ENCODE measurements at places on chromosomes 4 and X. TPM values are rescaled to one million over a fixed set of nuclear protein-coding genes. Genes with fewer than 3 reads are reported as not detected.

DNA sequence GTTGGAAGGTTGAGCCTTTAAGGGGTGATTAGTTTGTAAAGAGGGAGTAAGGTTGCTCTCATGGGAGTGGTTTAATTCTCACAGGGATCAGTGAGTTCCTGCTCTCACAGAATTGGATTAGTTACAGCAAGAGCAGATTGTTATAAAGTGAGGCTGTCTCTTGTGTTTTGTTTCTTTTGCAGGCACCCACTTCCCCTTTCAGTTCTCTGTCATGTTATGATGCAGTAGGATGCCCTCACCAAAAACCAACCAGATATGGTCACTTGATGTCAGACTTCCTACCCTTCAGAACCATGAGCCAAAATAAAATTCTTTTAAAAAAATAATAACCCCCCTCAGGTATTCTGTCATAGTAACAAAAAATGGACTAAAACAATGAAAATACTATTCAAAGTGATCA is 19.9 kb upstream of the IGSF1 start:
- no peaks in the 10 kb centered on the region for H3K27me3 ChIP-seq
- no peak for DNase-seq
- no peak overlapping the region for H3K4me3 ChIP-seq
- no peaks in the 10 kb centered on the region for H3K4me1 ChIP-seq
- H3K36me3 ChIP-seq = no peaks in the 10 kb centered on the region

The MAGEA4 gene
- total RNA-seq = not detected

- H3K4me1 ChIP-seq = no peaks in the 10 kb centered on the region
- H3K27me3 ChIP-seq = no peaks in the 10 kb centered on the region
- no peaks in the 10 kb centered on the region for H3K36me3 ChIP-seq
- H3K27ac ChIP-seq = no peak overlapping the region
- DNase-seq = no peak
Observed at GRCh38 chr4:40458109-40458508, 123.0 kb downstream of the CHRNA9 start.

DNA sequence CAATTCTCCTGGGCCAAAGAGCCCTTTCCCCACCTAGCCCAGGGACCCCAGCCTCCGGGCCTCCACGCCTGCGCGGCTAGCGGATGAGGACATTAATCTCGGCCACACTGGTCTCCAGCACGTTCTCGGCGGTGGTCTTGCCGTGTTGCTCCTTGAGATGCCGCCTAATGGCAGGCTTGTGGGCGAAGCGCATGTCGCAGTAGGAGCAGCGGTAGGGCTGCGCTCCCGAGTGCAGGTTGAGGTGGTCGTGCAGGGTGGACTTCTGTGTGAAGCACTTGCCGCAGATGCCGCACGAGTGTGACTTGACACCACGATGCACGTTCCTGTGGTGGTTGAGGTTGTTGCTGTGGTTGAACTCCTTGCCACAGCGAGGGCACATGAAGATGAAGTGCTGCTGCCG is 72.1 kb downstream of the UBE2K start:
- H3K27me3 ChIP-seq = no peaks in the 10 kb centered on the region
- H3K4me3 ChIP-seq = no peak overlapping the region
- no peaks in the 10 kb centered on the region for H3K36me3 ChIP-seq
- no peak overlapping the region for H3K27ac ChIP-seq

DNA sequence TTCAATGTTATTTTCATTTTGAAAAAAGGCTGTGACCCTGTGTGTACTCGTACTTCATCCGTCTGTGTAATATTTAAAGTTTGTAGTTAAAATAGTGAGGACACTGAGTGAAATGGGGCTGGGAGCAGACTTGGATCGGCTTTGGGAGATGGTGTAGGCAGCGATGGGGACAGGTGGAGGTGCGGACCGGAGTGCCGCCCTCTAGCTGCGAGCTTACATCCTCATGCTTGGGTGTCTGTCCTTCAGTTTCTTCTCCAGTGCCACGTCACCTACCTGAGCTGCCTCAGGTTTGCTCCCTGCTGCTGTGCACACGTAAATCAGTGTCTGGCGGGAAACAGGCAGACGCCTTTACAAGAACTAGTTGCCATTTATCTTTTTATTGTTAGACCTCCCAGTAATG is 146.1 kb downstream of the GPR143 start:
- H3K4me3 ChIP-seq = no peak overlapping the region
- no peak overlapping the region for H3K27ac ChIP-seq
- no peaks in the 10 kb centered on the region for H3K36me3 ChIP-seq

DNA sequence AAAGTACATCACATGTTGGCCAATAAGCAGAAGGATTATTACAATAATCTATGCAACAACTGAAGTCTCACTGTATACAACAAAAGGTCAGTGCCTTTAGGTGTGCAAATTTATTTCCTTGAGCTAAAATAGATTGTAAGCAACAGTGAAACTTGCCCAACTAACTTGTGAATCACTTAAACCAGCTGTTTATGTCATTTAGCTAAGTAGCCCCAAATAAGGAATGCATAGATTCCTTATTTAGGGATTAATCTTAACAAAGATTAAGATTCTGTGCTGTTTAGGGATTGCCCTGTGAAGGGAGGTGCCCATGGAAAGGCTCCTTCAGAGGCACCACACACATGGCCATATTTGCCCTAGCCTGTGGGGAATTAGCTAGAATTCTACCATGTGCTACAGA is 168.6 kb downstream of the MAML3 start:
- no peaks in the 10 kb centered on the region for H3K36me3 ChIP-seq
- H3K4me1 ChIP-seq = peaks cover 25% of the 10 kb centered on the region
- H3K4me3 ChIP-seq = no peak overlapping the region
- H3K27ac ChIP-seq = no peak overlapping the region
- no peaks in the 10 kb centered on the region for H3K27me3 ChIP-seq

GRCh38 chrX:49193542-49193964 is 6.4 kb downstream of the SYP start:
- H3K36me3 ChIP-seq = no peaks in the 10 kb centered on the region
- no peak for DNase-seq
- no peaks in the 10 kb centered on the region for H3K27me3 ChIP-seq
- no peak overlapping the region for H3K4me3 ChIP-seq

The ALAS2 gene
- total RNA-seq = not detected

The IL21 gene
- total RNA-seq = not detected

GRCh38 chr4:53477636-53478035 is 100.2 kb downstream of the FIP1L1 start:
- no peaks in the 10 kb centered on the region for H3K27me3 ChIP-seq
- H3K36me3 ChIP-seq = no peaks in the 10 kb centered on the region
- H3K4me1 ChIP-seq = peaks cover 34% of the 10 kb centered on the region
- no peak for DNase-seq
- H3K4me3 ChIP-seq = no peak overlapping the region

GRCh38 chr4:48578132-48578968 is 88.3 kb downstream of the ZAR1 start:
- H3K36me3 ChIP-seq = peaks cover 11% of the 10 kb centered on the region
- no peak overlapping the region for H3K27ac ChIP-seq
- no peaks in the 10 kb centered on the region for H3K4me1 ChIP-seq
- no peak overlapping the region for H3K4me3 ChIP-seq
